ENCODE measurements at places on chromosomes 12 and 14.

DNA sequence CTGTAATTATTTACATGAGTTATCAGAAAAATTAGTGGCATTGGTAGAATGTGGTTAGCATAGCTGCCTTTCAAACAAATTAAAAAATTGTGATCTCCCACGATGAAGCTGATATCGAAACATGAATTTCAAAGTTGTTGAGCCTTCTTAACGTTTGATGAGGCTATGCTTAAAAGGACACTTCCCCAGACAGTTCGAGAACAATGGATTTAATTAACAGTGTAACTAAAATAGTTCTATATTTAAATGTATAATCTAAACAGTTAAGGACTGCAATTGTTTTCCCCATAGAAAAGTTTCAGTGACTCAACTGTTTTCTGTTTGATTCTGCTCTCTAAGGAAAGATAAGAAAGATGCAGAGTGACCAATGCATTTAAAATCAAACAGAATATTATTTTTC lies 1.6 kb downstream of the CLEC2B start:
- no peak for DNase-seq

GRCh38 chr12:100437038-100437841 lies 36.4 kb upstream of the NR1H4 start:
- DNase-seq, result no peak

- no peak for DNase-seq
Observed at GRCh38 chr14:79829405-79830166, 381.7 kb downstream of the DIO2 start.

DNA sequence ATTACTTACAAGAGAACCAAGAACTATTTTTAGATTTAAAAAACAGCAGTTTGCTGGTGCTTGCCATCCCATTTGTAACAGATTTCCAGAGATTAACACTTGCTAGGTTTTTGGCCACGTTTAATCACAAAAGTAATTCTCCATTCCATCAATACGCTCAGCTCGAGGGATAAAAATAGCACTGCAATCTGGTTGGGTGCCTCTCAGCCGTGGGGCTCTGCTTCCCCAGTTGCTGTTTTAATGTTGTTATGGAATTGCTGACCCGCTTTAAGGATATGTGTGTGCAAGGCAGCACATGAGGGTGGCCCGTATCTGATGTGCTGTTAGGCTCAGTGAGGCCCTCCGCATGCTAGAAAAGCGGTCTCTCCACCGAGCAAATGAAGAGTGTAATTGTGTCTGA lies 222.2 kb upstream of the TMEM260 start:
- no peak for DNase-seq

GRCh38 chr14:25843481-25844470 lies 754.1 kb downstream of the NOVA1 start:
- no peak for DNase-seq

DNA sequence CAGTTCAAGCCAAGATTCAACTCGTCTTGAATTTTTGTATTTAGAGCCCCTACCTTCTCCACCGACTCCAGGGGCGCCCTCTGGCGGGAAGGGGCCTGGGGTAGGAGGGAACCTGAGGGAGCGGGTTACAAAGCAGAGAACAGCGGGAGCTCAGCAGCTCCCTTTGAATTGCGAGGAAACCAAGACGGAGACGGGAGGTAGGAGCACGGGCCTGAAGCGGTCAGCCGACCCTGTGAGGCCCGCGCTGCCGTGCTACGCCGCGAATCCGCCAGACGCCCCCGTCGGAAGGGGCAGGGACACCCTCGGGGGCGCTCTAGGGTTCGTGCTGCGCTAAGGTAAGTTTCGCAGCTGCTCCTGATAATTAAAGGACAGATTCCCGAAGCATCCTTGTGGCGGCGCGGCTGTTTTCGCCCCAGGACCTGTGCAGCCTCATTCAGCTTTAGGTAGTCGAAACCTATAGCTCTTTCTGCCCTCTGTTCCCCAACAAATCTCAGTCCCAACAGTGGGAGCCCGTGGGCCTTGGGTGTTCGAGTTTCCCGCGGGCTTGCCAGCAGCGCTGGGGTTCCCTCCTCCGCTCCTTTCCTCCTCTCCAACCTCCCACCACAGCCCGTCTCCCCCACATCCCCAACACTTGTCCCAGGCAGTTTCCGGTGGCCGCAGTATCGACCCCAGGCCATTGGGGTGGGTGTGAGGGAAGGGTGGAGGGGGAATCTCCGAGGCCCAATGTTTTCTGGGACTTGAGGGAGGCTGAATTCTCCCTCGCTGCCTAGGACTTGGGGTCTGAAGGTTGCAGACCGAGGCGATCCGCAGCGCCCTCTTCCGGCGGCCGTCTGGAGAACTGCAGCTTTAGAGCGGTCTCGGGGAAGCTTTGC lies 5.1 kb upstream of the NKX2-1 start:
- no peak for DNase-seq

- DNase-seq, result no peak
Observed at GRCh38 chr12:17015501-17015900, 409.5 kb upstream of the LMO3 start.

- DNase-seq, result no peak
Observed at GRCh38 chr14:97603201-97603600, 806.0 kb downstream of the VRK1 start.

DNA sequence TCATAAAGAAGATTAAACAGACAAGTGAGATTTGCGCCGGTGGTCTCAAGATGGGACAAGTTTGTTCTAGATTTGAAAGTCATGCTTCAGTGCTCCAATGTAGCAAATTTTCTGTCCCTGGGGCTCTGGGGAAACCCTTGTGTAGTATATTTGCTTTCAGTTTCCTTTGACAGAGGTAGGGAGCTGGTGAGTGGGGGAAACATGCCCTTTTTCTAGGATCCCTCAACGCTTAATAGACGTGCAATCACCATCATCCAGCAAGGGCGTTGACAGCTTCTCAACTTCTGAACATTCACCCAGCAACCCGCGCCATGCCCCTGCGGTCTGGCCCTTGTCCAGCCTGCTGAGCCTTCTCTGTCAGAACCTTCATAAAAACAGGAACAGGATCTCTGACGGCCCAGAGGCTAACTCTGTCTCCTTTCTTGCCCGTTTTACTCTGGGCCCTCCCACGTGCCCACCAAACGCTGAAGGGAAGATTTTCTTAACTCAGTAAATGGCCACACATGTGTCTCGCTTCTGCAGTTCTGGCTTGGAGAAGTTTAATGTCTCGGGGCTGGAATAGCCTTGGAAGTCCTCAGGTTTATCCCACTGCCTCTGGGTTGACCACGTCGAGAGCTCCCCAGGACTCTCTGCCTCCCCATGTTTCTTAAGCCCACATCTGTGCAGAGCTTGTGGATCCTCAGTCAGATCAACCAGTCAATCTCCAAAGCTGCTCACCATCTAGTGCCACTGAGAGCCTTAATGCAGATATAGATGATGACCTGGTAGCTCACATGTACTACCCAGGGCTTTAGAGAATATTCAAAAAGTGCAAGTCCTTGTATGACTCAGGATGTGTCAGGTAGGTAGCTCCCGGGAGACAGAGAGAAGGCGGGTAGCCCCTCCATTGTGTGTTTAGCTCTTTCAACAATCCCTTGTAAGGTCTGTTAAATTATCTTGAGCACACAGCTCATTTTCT lies 58.1 kb upstream of the CCND2 start:
- DNase-seq, result no peak

- DNase-seq, result no peak
Observed at GRCh38 chr14:84225268-84225667, 1304.7 kb upstream of the FLRT2 start.

DNA sequence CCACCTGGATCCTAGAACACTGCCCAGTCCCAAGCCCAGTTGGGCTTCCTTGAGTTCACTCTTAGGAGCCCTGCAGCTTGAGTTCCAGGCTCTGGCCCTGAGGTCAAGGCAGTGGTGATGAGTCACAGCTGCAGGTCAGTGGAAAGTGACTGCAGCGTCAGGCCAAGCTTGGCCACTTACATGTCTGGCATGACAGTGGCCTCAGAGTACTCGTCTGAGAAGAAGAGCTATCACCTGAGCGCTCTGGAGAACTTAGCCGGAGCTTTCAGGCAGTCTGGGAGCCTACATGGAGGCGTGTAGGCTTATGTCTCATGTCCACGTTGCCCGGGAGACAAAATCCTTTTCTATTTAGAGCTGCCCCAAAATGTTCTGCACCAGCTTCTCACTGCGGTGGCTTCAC lies 75.6 kb downstream of the ARL6IP4 start:
- DNase-seq, result no peak

GRCh38 chr12:113267621-113268020 lies 46.4 kb downstream of the TPCN1 start:
- DNase-seq, result no peak

- no peak for DNase-seq
Observed at GRCh38 chr14:61516118-61516743, 179.1 kb upstream of the HIF1A start.

- DNase-seq, result no peak
Observed at GRCh38 chr14:94386085-94387031, 2.0 kb downstream of the SERPINA1 start.

DNA sequence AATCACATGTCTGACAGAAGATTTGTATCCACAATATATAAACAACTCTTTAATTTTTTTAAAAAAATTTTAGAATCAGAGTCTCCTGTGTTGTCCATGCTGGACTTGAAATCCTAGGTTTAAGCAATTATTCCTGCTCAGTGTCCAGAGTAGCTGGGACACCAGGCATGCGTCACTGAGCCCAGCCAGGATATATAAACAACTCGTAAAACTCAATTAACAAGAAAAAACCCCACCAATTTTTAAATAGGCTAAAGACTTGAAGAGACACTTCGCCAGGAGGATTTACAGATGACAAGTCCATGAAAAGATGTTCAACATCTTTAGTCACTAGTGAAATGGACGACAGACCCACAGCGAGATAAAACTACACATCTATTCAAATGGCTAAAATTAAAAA lies 2.0 kb upstream of the SCN8A start:
- DNase-seq, result no peak

DNA sequence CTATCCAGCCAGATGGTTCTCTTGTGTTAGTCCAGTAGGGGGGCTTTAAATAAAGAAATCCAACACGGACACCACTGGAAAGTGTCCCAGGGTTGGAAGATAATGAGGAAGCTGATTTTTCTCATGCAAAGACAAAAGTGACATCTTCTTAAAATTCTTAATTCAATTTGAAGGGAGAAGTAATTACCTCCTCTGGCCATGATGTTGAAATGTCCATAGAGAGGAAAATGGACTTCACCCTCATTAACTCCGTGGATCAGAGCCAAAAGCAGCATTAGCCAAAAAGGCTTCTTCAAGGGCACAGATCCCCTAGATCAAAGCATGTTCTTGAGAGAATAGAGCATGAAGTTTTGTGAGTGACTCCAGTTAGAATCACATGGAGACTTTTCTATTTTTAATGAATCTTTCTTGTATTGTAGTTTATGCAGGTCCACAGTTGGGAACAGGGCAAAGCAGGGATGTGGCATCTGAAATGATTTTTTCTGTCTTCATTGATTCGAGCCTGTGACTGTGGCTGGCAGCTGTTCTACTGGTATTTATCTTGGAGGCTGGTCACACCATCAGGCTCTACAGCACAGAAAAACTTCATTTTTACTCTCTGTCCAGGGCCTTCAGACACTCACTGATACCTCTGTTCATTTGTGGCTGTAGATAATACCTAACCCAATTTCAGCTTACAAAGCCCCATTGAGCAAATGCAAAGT lies 1002.5 kb downstream of the AACS start:
- no peak for DNase-seq

GRCh38 chr12:48185181-48185919 lies 1.9 kb downstream of the CCDC184 start:
- no peak for DNase-seq

DNA sequence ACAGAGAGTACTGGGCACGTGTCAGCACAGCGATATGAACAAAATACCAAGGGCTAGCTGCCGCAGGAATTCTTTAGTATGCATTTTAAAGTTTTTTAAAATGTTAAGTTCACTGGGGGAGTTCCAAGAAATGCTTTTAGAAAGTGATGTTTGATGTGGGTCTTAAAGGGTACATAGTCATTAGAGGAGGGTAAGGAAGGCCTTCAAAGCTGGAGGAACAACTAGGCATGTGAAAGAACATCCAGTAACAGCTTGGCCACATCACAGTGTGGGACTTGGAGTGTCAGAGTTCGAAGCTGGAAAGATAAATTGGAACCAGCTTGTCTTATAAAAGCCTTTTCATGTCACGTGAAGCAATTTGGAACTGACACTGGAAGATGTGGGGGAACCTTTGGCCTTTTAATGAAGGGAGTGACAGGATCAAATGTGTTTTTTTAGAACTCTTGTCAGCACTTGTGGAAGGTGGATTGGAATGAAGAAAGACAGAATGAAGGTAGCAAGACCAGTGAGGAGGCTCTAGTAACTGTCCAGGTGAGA lies 57.7 kb downstream of the WDR20 start:
- no peak for DNase-seq

GRCh38 chr12:75722714-75723200 lies 211.3 kb upstream of the KRR1 start:
- no peak for DNase-seq

- no peak for DNase-seq
Observed at GRCh38 chr14:89320381-89321000, 96.5 kb downstream of the FOXN3 start.

DNA sequence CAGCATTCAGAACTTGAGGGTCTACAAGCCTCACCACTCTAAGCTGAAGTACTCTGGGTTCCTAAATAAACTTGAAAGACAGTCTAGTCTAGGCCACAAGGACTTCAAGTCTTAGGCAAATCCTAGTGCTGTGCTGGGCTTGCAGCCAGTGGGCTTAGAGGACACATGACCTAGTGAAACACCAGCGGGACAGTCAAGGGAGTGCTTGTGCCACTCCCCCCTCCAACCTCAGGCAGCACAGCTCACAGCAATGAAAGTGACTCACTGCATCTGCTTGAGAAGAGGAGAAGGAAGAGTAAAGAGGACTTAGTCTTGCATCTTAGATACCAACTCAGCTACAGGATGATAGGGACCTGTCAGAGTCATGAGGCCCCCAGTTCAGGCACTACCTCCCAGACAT lies 438.1 kb downstream of the IPO8 start:
- no peak for DNase-seq

DNA sequence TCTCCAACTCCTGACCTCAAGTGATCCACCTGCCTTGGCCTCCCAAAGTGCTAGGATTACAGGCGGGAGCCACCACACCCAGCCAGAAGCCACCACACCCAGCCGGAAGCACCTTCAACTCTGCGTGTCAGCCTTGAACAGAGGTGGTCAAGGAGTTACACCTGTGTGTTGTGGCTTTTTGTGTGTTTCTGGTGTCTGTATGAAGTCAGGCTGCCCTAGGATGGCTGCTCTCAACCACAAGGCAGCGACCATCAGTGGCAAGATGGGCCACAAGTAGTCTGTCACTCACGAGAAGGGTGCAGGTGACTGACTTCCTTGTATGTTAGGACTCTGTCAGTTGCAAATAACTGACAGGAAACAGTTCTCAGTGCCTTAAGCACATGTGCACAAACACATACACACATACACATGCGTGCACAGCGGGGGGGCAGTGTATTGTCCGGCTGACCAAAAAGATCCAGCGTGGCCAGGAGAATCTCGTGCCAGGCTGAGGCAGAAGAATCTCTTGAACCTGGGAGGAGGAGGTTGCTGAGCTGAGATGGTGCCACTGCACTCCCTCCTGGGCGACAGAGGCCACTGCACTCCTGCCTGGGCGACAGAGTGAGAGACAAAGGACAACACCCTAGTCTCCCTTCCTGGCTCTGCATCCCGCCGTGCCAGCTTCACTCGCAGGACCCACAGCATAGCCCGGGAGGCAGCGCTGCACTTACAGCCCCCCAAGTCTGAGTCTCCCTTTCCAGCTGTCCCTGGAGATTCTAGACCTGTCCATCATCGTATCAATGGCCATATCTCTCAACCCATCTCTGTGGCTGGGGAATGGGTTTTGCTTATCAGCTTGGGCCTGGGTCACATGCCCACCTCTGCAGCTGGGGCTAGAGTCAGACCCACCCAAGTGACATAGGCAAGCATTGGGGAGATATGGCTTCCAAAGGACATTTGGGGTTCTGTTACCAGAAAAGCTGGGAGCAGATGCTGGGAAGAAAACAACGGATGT lies 13.7 kb downstream of the P2RX4 start:
- no peak for DNase-seq
